Right hindlimb (tissue), 1 donor: ENCODE measurements at places on chromosomes 4 and X.

DNA sequence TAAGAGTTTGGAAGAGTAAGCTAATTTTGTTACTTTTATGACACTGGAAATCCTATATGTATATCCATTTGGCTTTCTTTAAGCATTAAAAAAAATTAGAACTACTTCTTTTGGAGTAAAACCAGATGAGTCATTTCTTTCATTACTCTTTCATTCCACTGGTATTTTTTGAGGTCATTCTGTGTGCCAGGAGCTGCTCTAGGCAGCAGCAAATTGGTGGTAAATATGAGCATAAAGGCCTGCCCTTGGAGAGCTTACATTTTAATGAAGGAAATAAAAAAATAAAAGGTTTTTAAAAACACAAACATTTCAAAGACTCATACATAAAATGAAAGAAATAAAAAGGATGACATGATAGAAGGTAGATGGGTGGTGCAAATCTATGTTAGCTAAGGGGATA lies 37.4 kb downstream of the MID1 start:
- DNase-seq = no peak

DNA sequence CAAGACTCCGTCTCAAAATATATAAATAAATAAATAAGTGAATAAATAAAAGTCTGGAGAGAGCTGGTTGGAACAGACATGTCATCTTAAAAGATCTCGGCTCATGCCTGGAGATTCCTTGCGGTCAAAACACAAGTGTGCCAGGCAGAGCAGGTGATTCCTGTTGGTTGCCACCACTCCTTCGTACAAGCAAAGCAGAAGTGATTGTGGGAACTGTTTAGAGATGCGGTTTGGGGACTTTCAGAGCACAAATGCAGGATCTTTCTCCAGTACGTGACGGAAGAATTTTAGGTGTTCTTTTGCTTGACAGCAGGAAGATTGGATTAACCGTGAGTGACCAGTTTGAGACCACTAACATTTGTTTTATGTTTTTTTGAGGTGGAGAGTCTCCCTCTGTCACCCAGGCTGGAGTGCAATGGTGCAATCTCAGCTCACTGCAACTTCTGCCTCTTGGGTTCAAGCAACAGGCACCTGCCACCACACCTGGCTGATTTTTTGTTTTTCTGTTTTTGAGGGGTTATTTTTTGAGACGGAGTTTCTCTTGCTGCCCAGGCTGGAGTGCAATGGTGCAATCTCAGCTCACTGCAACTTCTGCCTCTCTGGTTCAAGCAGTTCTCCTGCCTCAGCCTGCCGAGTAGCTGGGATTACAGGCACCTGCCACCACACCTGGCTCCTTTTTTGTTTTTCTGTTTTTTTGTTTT lies 2.8 kb upstream of the CRLF2 start:
- DNase-seq = no peak

GRCh38 chr4:71765350-71765749 lies 18.5 kb downstream of the GC start:
- peak; percentile 19 for DNase-seq

DNA sequence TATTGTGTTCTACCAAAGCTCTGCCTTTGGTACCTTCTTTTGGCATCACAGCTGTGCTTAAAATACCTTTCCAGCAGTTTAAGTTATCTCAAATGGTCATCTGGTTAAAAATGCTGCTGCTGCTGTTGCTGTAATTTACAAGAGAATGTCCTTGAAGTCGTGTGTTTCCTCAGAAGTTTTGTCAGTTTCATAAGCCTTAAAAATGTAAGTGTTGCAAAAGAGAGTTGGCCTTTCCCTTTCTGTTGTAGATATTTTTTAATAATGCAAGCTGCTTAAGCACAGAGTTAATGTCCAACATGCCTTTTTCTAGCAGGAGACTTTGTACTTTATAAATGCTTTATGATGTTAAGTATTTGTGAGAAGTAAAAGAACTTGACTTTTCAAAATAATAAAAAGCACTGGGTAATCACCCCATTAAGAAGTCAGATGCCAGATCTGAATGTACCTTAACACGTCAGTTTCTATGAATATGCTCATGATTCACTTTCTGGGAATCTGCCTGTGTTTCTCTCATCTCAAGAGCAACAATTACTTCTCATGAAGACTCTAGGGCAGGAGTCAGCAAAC lies 35.3 kb upstream of the TENM3 start:
- no peak for DNase-seq

- DNase-seq = no peak
Measured at GRCh38 chr4:177012918-177013545, 220.3 kb upstream of the VEGFC start.

GRCh38 chr4:58453956-58454355 lies 1343.8 kb upstream of the IGFBP7 start:
- DNase-seq = no peak

- DNase-seq = no peak
Measured at GRCh38 chrX:74246524-74246923, 57.5 kb upstream of the ZCCHC13 start.

- DNase-seq = no peak
Measured at GRCh38 chrX:44871931-44872820, 812 bp upstream of the KDM6A start.
